ENCODE measurements at places on chromosomes 3 and 15.

DNA sequence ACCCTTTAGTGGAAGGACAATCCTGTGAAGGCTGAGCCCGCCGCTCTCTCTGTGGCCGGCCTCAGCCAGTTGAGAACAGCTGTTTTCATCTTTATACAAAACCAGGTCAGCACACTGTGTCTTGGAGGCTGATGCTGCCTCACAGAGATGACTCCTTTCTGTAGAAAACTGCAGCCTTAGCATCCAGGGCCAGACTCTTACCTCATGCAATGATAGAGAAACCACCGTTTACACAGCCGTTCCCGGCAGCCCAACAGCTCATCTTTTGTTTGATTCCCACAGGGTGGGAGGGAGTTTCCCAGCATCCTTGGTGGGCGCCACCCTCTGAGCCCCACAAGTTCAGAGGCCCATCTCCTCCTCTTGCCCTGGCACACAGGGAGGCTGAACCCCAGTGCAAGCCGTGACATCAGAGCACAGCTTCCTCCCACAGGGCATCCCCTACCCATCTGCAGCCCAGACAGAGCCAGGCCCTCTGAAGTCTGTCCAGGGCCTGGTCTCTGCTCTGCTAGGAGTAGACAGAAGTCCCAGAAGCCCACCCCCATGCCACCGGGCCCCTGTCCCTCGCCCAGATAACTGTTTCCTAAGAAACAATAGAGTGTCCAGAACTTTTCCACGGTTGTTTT is 105.0 kb downstream of the LRRK1 start:
- DNase-seq, result no peak

DNA sequence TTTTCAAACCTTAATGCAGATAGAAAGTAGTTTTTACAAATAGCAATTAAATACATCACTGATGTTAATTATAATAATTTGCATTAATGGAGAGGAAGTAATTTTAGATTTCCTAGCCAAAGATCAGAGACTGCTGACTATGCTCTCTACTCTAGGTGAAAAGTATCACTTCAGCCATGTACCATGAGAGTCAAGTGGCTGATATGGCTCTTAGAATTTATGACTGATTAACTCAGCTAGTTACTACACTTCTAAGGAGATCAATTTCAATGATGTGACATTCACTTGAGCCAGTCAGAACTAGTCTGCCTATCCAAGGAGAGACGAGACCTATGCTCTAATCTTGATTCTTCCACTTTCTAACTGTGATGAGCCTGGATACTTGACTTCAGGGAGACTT is 405.7 kb upstream of the RORA start:
- DNase-seq, result no peak

GRCh38 chr15:62653122-62653521 is 389.4 kb upstream of the TPM1 start:
- no peak for DNase-seq

DNA sequence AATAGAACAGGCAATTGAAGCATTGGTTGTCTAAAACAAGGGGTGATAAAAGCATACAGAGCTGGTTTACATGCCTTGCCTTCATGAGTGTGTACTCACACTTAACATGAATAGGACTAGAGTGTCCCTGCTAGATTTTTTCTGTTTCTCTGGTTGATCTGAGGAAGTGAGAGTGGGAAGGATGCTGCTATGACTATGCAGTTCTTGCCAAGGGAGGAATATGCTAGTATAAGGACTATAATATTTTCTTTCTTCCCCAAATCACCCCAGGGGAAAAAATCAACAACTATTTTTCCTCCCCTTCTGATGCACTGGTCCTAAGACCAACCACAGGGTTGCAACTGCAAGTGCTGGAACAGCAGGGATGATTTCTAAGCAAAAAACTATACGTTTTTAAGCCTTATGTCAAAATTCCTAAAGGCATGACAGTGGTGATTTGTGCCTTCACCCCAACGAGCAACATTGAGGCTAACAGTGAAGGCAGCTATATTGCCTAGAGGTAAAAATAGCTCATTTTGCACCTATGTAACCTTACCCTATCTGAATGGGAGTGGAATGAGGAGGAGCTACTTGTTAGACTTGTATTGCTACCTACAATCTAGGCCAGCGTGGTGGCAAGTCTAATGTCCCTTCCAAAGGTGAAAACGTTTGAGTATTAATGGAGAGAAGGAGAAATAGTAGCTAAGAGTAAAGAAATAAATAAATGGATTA is 33.5 kb upstream of the USP8 start:
- DNase-seq, result no peak

DNA sequence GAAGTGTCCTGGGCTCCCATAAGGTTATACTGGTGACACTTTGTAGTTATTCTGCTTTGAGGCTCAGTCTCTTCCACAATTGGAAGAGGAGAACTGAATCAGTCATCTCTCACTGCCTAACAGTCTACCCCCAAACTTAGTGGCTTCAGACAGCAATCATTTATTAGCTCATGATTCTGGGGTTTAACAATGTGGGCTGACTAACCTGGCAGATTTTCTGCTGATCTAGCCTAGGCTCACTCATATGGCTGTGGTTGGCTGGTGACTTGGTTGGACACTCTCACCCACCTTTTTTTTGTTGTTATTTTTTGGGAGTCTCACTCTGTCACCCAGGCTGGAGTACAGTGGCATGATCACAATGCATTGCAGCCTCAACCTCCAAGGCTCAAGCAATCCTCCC is 7.1 kb downstream of the GPD1L start:
- no peak for DNase-seq

DNA sequence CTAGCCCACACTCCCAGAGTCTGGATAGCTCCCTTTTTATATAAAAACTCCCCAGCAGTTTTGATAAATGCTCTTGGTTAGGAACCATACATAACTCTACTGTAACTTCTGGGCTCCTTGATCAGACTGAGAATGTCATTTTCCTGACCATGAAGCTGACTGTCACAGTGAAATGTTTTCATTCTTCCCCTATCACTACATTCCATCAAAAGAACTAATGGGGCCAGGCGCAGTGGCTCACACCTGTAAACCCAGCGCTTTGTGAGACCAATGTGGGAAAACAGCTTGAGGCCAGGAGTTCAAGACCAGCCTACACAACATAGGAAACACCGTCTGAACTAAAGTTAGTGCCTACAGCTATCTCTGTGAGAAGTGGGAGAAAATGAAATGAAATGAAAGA is 72.8 kb upstream of the MYO5C start:
- DNase-seq, result no peak

DNA sequence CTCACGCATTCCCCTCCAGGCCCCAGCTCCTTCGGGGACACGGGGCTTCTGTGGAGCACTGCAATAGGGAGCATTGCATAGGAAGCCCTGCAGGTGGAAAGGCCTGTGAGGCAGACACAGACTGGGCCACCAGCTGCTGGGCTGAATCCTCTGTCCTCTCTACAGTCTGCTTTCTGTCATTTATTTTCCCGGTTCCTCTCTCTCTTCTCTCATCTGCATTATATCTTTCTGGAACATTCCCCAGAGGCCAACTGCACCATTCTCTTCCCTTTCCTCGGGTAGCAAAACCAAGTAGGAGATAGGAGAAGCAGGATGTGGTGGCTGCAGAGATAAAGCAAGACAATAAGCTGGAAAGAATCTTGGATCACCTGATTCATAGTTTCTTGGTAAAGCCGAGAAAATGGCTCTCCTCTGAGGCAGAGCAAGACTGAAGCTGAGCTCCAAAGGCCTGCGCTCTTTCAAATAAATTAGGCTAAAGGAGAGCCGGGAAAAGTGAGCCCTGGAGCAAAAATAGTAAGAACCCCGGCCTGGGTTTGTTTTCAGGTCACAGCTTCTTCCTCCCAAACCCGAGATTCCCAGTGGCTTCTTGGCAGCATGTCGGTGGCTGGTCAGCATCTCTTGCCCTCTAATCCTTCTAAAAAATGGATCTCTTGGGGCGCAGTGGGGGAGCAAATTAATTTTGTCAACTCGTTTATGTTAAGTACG is 5.3 kb downstream of the TM4SF4 start:
- no peak for DNase-seq

DNA sequence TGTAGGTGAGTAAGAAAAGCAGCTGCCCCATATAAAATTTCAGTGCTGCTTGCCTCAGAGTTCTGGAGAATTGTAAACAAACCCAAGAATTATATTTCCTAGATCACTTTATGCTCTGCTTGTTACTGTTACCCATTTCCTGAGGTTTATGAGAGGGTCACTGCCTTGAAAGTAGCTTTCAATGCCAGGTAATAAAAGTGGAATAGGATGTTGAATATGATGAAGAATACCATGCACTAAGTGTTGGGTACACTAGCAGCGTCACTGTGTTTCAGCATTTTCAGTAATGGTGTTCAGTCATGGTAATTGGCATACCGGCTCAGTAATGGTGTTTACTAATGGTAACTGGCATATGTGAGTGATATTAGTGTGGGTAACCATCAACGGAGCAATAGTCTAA is 449.8 kb upstream of the TPRG1 start:
- DNase-seq, result no peak

DNA sequence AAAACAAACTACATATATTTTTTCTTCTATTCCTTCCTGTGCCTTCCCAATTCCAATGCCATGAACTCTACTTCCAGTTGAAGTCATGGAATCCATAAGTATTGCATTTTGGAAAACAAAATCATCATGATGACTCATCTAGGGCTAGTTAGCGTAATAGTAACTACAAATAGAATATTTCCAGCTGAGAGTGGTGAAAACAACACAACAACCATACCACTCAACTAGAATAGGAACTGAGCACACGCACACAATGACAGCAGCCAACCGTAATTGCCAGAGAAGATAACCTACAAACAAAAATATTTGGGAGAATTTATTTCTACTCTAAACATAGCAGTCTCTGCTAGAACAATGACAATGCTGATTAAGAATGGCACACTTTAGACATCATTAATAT is 225.9 kb downstream of the FGF12 start:
- DNase-seq, result no peak

DNA sequence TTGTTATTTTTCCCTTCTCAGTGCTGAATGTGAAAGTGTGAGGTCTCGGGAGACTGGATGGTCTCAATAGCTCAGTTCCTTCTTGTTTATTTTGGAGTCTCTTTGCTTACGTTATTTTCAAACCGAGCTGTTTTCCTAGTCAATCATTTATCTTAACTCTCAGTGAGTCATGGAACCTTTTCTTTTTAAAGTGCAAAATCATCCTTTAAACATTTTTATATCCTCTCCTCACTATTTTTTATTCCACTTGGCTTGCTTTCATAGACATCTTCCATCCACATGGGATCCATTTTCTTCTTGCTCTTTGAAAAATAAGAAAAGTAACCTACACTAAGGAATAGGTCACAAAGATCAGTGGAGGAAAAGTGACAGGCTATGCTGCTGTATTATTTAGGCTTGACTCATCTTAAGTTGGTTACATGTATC is 497.8 kb downstream of the NAALADL2 start:
- no peak for DNase-seq

DNA sequence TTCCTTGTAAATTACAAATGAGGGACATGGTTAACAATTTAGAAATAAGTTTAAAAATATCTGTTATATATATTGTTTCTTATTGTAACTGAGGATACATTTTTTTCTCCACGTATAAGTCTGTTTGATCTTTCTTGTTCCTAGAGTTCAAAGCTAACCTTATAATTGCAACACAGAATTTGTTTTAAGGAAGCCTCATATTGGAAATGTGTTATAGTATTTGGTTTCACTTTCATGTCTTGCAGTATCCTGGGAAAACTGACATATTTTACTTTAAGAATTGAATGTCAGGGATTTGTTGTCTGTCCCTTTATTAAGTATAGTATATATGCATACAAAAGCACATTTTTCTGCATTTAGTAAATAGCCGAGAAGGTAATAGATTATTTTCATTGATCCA is 23.5 kb upstream of the NIT2 start:
- DNase-seq, result no peak

- no peak for DNase-seq
These were observed 15.3 kb upstream of the UNC13C start for GRCh38 chr15:53962646-53963561.

- no peak for DNase-seq
These were observed 3.5 kb downstream of the ABHD2 start for GRCh38 chr15:89091627-89092220.

GRCh38 chr3:42655331-42655888 is 1.9 kb downstream of the ZBTB47 start:
- DNase-seq, result no peak

DNA sequence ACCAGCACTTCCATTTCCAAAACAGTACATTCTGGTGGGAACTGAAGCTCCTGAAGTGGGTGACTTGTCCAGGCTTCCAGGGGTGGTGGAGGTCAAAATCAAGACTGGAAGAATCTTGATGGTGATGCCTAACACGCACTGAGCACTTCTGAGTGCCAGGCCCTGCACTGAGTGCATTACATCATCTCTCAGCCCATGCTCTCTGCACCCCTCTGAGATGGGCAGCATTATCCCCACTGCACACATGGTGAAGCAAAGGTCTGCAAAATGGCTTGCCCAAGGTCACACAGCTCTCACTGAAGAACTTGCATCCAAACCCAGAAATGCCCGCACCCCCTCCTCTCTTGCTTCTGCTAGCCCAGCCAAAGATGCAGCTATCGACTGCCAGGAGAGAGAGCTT is 36.9 kb downstream of the NTRK3 start:
- DNase-seq, result no peak

- DNase-seq, result no peak
These were observed 104.9 kb upstream of the ST8SIA2 start for GRCh38 chr15:92288755-92289154.

GRCh38 chr15:32649342-32649741 is 7.8 kb downstream of the SCG5 start:
- no peak for DNase-seq

- DNase-seq, result no peak
These were observed 597.3 kb downstream of the NAALADL2 start for GRCh38 chr3:175456466-175456865.

DNA sequence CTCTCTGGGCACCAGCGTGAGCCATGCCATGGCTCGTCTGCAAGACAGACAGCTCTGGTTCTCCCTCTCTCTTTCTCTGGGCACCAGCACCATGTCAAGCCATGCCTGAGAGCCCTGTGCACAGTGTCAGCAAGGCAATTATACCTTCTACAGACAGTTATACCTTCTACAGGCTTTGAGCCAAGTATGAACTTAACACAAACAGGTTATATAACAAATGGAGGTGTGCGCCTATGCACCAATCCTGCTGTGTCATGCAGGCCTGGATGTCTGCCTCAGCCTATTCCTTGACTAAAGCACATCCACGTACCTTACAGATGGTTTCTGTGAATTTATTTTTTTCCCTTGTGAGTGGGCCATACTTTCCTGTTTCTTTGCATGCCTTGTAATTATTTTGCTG is 5.9 kb upstream of the FBXL2 start:
- DNase-seq, result no peak

- DNase-seq, result no peak
These were observed 211.4 kb downstream of the TUSC7 start for GRCh38 chr3:116920826-116921610.

- DNase-seq, result no peak
These were observed 735.4 kb upstream of the GRM7 start for GRCh38 chr3:6125520-6125919.

- DNase-seq, result no peak
These were observed 50.3 kb downstream of the FBLN2 start for GRCh38 chr3:13598926-13599886.

- no peak for DNase-seq
These were observed 27.8 kb downstream of the STAC start for GRCh38 chr3:36408146-36408545.

All from central memory CD4-positive, alpha-beta T cell (primary cell).